ENCODE measurements at places on chromosomes 4 and X.

DNA sequence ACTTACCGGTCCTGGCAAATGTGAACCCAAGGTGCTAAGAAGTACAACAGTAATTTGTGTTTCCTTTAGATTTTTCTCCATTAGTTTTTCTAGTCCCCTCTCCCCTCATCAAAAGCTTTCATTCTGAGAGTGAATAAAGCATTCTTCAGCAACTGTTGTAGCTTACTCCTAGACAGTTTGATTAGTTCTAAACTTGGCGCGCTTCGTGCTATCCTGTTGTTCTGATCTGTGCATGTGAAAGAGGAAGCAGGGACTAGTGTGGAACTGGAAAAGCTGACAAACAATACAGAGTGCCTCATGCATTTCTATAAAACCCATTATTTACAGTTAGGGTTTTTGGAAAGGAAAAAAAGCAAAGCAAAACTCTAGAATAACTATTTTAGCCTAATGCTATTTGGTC lies 556.9 kb upstream of the SLIT2 start:
- DNase-seq, result no peak

GRCh38 chr4:8132947-8133705 lies 25.5 kb downstream of the ABLIM2 start:
- DNase-seq, result no peak

DNA sequence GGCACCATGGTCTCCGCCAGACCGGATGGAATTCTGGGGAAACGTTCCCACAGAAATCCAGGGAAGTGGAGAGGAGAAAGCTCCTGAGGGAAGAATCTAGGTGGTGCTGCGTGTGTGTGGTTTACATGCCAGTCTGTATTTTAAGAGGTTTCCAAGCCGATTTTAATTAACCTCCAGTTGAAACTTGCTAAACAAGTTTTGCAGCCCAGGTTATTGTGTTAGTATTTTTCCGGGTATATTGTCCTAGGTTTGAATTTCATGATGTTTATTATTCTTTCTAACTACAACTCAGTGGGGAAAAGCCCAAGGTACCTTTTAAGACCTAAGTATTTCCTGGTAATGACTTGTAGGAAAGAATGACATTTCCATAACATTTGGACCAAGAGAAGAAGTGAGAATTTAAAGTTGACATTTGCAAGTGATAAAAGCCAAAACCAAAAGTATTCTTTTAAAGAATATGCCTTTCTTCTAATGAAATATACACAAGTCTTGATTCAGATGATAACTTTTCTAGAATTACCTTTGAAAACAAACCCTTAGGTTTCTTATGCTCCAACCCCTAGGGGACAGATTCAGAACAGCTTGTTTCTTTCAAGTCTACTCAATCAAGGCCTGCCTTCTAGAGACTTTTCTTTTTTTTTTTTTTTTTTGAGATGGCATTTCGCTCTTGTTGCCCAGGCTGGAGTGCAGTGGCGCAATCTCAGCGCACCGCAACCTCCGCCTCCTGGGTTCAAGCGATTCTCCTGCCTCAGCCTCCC lies 14.6 kb downstream of the SAT1 start:
- no peak for DNase-seq

DNA sequence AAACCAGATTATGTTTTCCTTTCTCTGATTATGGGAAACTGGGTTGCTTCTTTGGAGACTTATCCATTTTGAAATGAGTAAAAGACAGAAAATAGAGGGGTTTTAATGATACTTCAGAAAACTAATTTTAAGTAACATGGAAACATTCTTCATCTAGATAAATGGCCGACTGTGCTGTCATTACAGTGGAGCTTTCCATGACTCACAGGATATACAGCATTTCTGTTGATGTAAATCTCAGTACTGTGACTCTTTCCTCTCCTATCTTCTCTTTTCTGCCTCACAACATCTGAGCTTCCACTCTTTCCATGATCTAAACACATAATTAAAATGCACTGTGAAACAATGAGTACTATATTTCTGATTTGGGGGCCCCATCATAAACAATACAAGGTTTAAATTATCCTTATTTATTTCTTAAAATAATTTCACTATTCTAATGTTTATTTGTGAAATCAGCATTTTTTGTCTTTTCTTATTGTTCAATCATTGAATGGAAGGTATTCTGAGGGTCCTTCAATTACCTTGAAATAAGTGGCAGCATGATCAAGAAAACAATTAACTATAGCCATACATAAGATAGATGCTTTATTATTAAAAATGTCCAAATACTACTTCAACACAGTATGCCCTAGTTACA lies 19.3 kb downstream of the SEC24D start:
- no peak for DNase-seq

- DNase-seq, result no peak
These were observed 23.8 kb upstream of the CD38 start for GRCh38 chr4:15754323-15754722.

DNA sequence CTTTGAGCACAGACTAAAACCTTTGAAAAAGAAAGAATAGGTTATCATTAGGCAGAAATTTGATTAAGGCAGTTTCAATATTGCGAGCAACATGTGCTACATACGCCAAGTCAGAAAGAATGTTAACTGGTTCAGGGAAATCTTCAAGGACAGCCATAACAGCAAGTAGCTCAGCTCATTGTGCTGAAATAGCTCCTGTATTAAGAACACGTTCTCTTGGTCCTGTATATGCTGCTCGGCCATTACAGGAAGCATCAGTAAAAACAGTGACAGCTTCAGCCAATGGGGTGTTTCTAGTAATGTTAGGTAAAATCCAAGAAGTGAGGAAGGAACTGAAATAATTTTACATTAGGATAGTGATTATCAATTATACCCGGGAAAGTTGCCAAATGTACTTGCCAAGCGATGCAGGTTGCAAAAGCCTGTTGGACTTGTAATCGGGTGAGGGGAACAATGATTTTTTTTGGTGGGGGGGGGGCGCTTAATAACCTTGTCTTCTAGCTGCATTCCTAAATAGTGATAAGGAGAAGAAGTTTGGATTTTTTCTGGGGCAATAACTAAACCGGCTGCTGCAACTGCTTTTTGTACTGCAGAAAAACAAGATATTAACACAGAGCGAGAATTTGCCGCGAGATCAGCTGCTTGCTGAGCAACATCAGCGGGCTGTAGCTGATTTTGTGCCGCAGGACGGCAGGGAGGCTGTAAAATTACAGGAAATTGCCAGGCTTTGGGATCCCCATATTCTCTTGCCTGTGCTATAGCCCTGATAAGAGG lies 49.4 kb upstream of the RASSF6 start:
- DNase-seq, result no peak

DNA sequence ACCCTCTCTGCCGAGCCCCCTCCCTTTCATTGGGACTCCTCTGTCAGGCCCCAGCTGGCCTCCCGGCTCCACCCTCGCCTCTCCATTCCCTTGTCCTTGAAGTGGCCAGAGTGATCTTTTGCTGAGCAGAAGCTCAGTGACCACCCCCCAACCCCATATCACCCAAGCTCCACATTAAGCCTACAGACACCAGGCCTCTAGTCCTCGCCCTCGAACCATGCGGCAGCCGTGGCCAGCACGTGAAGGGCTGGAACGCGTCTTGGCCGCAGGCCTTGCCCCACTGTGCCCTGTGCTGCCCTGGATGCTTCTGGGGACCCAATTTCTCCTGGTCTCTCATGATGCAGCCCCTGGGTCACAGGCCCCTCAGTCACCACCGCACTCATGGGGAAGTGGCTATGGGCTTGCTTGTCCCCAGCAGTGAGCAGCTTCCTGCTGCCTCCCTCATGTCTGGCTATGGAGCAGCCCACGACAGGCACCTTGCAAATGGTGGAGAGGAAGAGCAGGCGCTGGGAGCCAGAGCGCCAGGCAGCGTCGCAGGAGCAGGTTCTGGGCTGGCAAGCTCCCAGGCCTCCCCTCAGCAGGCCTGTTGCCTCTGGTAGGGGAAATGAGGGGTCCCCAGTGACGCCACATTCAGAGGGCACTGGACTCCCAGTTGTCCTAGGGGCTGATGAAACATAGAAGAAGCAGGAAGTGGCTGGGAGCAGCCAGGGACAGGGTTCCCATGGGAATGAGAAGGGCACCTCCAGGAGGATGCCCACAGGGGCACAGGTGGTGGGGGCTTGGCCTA lies 757 bp upstream of the SRPK3 start:
- no peak for DNase-seq

GRCh38 chr4:105923497-105924238 lies 28.4 kb downstream of the NPNT start:
- DNase-seq, result no peak

DNA sequence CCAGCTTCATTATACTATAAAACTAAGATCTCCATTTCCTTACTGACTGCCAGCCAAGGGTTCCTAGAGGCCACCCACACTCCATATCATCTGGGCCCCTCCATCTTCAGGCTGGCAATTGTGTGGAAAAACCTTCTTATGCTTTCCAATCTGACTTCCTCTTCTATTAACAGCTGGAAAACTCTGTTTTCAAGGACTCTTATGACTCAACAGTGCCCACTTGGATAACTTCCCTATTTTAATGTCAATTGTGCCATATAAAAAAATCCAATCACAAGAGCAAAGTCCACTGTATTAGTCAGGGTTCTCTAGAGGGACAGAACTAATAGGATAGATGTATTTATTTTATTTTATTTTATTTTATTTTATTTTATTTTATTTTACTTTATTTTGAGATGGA lies 41.0 kb upstream of the CPEB2 start:
- no peak for DNase-seq

DNA sequence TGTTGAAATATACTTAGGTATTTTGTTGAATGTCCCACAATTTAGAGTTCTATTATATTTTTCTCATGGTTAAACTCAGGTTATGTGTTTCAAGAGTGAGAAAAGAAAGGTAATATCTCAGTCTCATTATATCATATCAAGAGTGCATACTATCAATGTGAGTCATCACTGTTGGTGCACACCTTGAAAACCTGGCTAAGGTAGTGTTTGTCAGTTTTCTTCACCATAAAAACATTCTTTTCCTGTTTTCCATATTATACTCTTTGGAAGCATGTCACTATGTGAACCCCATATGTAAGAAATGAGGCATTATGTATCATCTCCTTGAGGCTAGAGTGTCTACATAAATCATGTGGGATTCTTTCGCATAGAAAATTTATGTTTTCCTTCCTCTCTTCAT lies 307.6 kb upstream of the CTSO start:
- no peak for DNase-seq

GRCh38 chr4:95594013-95594412 lies 45.2 kb upstream of the UNC5C start:
- no peak for DNase-seq

GRCh38 chr4:44326741-44327140 lies 121.9 kb downstream of the KCTD8 start:
- no peak for DNase-seq

DNA sequence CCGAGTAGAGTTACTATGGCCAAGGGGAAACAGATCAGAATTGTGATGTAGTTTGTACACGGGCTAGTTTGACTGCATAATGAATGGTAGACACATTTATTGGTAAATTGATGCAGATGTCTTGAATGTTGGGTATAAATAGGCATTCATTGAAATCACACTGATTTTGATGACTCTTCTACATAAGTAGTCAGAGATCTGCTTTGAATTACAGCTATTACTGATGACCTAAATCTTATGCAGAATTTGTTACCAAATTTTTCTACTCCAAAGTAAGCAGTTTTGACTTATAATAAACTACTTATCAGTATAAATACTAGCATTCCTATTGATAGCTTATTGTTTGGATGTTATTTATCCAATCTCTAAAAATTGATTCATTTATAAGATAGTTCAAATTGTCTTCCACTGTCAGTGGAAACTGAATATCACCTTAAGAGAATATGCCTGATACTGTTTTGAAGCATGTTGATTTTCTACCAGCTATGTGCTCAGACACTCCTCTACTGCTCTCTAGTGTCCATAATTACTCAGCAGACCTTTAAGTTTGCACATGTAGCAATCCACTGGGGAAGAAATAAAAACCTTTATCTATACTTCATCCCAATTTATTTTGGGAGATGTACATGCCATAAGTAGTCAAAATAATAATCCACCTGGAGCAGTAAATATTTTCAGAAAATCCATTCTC lies 120.3 kb downstream of the RASL11B start:
- peak; percentile 55 for DNase-seq

- DNase-seq, result no peak
These were observed 162.9 kb upstream of the DIPK2B start for GRCh38 chrX:45363596-45363995.

All from hematopoietic multipotent progenitor cell treated with erythropoietin and hydrocortisone succinate and interleukin-3 and kit ligand, for 8 days (in vitro differentiated cells).